Activated CD4-positive, alpha-beta T cell treated with anti-CD3 and anti-CD28 coated beads, Interleukin-2, amount 10 ng/mL, durations not matched to agents 24 days and 14 days (primary cell): ENCODE measurements at places on chromosomes 1 and 21.

DNA sequence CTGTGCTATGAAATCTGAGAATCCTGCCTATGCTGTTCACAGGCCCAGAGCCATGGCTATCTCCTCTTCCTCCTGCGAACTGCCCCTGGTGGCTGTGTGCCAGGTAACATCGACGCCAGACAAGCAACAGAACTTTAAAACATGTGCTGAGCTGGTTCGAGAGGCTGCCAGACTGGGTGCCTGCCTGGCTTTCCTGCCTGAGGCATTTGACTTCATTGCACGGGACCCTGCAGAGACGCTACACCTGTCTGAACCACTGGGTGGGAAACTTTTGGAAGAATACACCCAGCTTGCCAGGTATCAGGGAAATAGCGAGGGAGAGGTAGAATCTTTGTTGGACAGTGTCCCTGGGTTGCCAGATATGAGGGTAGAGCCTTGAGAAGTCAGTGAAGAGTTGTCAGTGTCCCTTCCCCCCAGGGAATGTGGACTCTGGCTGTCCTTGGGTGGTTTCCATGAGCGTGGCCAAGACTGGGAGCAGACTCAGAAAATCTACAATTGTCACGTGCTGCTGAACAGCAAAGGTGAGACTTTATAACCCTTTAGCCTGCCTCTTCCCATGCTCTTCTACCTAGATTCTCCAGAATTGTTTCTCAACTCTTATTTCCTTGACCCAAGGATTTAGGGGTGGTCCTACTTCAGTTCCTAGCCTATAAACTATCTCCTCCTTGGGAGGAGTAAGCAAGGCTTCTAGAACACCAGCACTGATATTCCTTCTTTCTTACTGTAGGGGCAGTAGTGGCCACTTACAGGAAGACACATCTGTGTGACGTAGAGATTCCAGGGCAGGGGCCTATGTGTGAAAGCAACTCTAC is 1.4 kb downstream of the NIT1 start:
- DNase-seq = peak; percentile 86
- H3K36me3 ChIP-seq = peaks cover 66% of the 10 kb centered on the region
- peaks cover 49% of the 10 kb centered on the region for H3K4me1 ChIP-seq
- H3K27ac ChIP-seq = peak overlapping the region; percentile 92
- no peaks in the 10 kb centered on the region for H3K27me3 ChIP-seq

- H3K4me3 ChIP-seq = no peak overlapping the region
- no peaks in the 10 kb centered on the region for H3K27me3 ChIP-seq
- peaks cover 21% of the 10 kb centered on the region for H3K36me3 ChIP-seq
Observed at GRCh38 chr1:33123266-33123665, 42.3 kb downstream of the AZIN2 start.

DNA sequence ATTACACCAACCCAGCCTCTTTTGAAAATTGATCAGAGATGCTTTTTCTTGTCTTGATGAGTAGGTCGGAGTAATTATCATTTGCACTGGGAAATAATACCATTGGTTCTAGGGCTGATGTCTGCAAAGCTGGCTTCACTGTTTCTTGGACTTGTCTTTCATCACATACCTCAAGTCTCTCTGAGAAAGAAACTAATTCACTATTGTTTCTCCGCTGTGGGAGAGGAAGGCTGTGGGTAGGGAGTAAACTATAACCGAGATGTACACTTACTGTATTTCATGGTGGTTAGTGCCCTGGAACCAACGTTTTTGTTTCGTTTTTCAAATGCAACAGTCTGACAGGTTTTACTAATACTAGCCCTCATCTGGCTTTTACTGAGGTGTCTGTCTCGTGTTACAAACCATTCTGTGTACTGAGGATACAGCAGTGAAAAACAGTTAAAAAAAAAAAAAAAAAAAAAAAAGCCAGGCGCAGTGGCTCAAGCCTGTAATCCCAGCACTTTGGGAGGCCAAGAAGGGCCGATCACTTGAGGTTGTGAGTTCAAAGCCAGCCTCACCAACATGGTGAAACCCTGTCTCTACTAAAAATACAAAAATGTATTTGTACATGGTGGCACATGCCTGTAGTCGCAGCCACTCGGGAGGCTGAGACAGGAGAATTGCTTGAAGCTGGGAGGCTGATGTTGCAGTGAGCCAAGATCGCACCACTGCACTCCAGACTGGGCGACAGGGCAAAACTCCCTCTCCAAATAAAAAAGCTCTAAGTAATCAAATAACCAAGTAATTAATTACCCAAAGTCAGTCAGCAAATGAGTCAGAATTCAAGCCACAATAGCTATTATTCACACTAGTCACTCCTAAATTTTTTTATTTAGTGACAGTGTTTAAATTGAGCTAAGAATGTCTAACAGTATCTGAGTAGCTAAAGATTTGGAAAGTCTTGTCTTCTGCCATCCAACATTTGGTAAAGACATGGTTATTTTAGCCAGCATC is 23.3 kb downstream of the TOMM20 start:
- peak; percentile 76 for DNase-seq
- H3K27ac ChIP-seq = peak overlapping the region; percentile 93
- H3K36me3 ChIP-seq = peaks cover 37% of the 10 kb centered on the region
- no peaks in the 10 kb centered on the region for H3K27me3 ChIP-seq

DNA sequence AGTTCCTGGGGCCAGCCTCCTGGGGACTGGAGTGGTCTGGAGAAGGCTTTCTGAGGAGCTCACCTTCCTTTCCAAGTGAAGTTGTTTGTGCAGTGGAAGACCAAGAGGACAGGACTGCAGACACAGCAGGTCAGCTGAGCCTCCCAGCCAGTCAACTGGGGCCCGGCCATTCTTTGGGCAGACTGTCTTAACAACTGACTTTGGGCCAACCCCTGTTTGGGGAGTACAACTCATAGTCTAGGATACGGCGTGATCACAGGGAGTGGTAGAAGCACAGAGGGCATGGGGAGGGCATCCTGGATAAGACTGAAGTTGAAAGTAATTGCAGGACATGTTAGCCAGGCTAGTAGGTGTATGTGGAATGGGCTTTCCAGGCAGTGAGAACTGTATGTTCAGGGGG is 50.3 kb downstream of the PGM1 start:
- H3K4me1 ChIP-seq = peaks cover 8% of the 10 kb centered on the region
- DNase-seq = no peak
- peaks cover 51% of the 10 kb centered on the region for H3K36me3 ChIP-seq
- no peak overlapping the region for H3K4me3 ChIP-seq
- no peaks in the 10 kb centered on the region for H3K27me3 ChIP-seq

- H3K27me3 ChIP-seq = no peaks in the 10 kb centered on the region
- H3K36me3 ChIP-seq = peaks cover 10% of the 10 kb centered on the region
- no peak overlapping the region for H3K4me3 ChIP-seq
- no peak overlapping the region for H3K27ac ChIP-seq
Observed at GRCh38 chr1:70195342-70195741, 10.0 kb downstream of the LRRC40 start.

DNA sequence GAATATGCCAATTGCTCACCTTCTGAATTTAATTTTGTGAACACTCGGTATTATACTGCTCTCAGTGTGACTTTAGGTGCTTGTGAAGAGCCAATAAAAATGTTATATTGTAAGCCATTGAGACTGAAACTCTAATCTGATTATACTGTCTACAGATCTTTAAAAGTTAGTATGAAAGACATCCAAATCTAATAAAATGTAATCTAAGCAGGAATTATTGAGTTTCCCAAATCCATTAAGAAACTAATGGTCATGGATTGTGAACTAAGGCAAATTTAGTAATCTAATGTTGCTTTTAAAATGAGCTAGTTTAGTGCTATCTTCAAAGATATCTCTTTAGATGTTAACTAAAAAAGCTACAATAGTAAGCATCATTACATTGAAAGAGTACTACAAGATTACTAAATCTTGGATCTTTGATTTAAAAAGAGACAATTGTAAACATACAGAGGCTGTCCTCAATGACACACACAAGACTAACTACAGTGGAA is 1132.4 kb upstream of the B3GALT2 start:
- DNase-seq = no peak
- H3K4me3 ChIP-seq = no peak overlapping the region
- no peaks in the 10 kb centered on the region for H3K27me3 ChIP-seq
- H3K27ac ChIP-seq = no peak overlapping the region

GRCh38 chr1:184285401-184286087 is 101.3 kb upstream of the C1orf21 start:
- H3K36me3 ChIP-seq = no peaks in the 10 kb centered on the region
- H3K27me3 ChIP-seq = no peaks in the 10 kb centered on the region
- H3K4me1 ChIP-seq = no peaks in the 10 kb centered on the region

- no peak for DNase-seq
- no peaks in the 10 kb centered on the region for H3K27me3 ChIP-seq
- peak overlapping the region; percentile 32 for H3K27ac ChIP-seq
- H3K36me3 ChIP-seq = peaks cover 3% of the 10 kb centered on the region
- H3K4me3 ChIP-seq = no peak overlapping the region
Observed at GRCh38 chr21:43815107-43815613, 25.8 kb downstream of the RRP1 start.

DNA sequence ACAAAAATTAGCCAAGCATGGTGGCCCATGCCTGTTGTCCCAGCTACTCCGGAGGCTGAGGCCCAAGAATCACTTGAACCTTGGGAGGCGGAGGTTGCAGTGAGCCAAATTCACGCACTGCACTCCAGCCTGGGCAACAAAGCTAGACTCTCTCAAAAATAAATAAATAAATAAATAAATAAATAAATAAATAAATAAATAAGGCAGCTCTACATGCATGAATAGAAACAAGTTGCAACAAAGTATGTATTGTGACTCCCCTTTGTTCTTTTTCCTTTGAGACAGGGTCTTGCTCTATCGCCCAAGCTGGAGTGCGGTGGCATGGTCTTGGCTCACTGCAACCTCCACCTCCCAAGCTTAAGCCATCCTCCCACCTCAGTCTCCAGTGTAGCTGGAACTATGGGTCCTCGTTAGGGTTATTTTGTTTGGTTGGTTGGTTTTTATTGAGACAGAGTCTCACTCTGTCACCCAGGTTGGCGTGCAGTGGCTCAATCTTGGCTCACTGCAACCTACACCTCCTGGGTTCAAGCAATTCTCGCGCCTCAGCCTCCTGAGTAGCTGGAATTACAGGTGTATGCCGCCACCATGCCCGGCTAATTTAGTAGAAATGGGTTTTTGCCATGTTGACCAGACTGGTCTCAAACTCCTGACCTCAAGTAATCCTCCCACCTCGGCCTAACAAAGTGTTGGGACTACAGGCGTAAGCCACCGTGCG is 8.0 kb downstream of the USP48 start:
- H3K27ac ChIP-seq = no peak overlapping the region
- peaks cover 38% of the 10 kb centered on the region for H3K4me1 ChIP-seq
- no peak for DNase-seq
- H3K36me3 ChIP-seq = peaks cover 25% of the 10 kb centered on the region

- peaks cover 64% of the 10 kb centered on the region for H3K27me3 ChIP-seq
- peak overlapping the region; percentile 69 for H3K4me3 ChIP-seq
- H3K36me3 ChIP-seq = peaks cover 2% of the 10 kb centered on the region
- H3K4me1 ChIP-seq = peaks cover 10% of the 10 kb centered on the region
- H3K27ac ChIP-seq = no peak overlapping the region
Observed at GRCh38 chr1:156623946-156624813, 5.0 kb downstream of the HAPLN2 start.

DNA sequence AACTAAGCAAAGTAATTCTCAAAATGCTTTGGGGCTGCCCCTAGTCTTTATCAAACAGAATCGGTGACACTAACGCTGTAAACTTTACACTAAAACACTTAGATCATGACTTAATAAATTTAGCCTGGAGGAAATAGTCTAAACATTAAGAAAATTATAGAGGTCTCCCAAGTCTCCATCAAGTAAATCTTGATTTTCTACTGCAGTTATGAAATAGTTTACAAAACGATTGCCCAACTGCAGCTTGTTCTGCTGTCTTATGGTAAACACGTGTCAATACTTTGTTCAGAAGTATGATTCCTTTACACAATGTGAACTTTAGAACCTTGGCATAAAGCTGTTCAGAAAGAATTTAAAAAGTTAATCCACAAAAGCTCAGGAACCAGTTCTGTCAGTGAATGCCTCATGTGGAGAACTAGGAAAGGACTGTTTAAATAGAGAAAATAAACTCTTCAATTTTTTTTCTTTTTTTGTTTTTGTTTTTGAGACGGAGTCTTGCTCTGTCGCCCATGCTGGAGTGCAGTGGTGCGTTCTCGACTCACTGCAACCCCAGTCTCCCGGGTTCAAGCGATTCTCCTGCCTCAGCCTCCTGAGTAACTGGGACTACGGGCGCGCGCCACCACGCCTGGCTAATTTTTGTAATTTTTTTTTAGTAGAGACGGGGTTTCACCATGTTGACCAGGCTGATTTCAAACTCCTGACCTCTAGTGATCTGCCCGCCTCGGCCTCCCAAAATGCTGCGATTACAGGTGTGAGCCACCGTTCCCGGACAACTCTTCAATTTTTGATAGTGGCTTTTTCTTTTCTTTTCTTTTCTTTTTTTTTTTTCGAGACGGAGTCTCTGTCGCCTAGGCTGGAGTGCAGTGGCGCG is 1.6 kb downstream of the DDI2 start:
- peak overlapping the region; percentile 90 for H3K4me3 ChIP-seq
- H3K27me3 ChIP-seq = no peaks in the 10 kb centered on the region
- H3K27ac ChIP-seq = peak overlapping the region; percentile 94
- no peak for DNase-seq
- peaks cover 38% of the 10 kb centered on the region for H3K4me1 ChIP-seq
- peaks cover 18% of the 10 kb centered on the region for H3K36me3 ChIP-seq

DNA sequence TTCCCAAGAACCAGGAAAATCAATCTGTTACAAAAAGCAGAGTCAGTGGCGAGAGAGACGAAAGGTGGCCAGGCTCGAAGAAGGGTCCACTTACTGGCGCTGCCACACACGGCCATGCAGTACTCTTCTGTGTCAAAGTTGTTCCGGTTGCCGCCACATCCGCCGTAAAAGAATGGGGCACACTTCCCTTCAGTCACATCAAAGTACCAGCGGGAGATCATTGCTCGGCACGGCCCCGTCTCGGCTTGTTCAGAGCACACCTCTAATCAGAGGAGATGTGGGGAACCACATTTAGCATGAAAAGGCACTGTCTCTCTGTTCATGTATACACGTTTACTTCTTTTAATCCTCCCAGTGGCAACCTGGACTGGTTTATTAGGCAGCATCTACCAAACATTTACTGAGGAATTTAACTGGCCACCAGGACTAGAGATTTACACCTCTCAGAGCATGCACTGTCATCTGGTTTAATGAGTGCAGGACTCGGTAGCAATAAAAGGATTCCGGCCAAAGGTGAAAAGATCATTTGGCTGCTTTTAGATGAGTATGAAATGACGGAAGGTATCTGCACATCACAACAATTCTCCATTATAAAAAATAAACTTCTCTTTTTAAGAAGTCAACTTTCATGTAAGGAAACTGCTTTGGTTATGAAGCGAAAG is 170.5 kb downstream of the APP start:
- peaks cover 7% of the 10 kb centered on the region for H3K4me1 ChIP-seq
- peak; percentile 81 for DNase-seq
- peak overlapping the region; percentile 45 for H3K4me3 ChIP-seq
- peak overlapping the region; percentile 47 for H3K27ac ChIP-seq
- H3K27me3 ChIP-seq = no peaks in the 10 kb centered on the region

DNA sequence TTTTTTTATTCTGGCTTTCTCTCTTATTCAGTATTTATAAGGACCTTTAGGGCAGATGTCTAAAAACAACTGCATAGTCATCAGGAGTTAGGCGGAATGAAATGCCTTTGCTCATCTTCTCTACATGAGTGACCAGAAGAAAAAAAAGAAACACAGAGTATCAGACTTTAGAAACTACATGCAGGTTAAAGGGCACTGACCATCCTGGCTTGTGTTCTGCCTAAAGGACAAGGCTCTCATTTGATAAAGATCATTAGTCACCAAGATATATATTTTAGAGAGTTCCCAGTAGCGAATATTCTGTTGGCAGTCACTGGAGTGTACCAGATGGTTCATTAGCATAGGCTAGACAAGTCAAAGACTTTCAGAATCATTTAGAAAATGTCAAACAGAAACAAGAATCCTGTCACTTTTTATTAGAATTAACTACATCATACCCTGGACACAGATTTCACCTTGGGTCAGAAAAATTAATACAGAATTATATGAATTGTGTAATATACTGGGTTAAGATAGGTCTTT is 145.6 kb downstream of the NR5A2 start:
- H3K4me3 ChIP-seq = no peak overlapping the region
- DNase-seq = no peak
- H3K27me3 ChIP-seq = peaks cover 25% of the 10 kb centered on the region
- H3K36me3 ChIP-seq = no peaks in the 10 kb centered on the region
- H3K27ac ChIP-seq = no peak overlapping the region
- no peaks in the 10 kb centered on the region for H3K4me1 ChIP-seq
